Uterus (tissue), 4 donors: ENCODE measurements at places on chromosomes 2 and 18. TPM values are rescaled to one million over a fixed set of nuclear protein-coding genes. Genes with fewer than 3 reads are reported as not detected.

DNA sequence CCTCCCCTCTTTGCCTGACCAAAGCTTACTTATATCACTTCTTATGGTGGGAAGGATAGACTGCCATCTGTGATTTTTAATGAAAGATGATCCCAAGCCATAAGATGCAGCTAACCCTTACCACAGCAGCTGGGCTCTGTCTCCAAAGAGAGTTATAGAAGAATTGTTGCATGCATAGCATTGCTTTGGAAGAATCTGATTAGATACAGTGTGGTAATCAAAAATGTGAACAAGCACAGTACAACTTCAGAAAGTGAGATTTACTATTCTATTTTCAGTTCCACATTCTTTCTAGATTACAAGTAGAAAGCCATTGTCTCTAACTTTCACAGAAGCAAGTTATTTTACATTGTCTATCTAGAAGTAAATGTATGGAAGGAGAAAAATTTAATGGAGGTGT lies 129.0 kb upstream of the ACVR2A start:
- DNase-seq = no peak

GRCh38 chr2:25551316-25551715 lies 122.1 kb downstream of the DTNB start:
- no peak for DNase-seq

Gene BCL11A
- 8.8 TPM for total RNA-seq

DNA sequence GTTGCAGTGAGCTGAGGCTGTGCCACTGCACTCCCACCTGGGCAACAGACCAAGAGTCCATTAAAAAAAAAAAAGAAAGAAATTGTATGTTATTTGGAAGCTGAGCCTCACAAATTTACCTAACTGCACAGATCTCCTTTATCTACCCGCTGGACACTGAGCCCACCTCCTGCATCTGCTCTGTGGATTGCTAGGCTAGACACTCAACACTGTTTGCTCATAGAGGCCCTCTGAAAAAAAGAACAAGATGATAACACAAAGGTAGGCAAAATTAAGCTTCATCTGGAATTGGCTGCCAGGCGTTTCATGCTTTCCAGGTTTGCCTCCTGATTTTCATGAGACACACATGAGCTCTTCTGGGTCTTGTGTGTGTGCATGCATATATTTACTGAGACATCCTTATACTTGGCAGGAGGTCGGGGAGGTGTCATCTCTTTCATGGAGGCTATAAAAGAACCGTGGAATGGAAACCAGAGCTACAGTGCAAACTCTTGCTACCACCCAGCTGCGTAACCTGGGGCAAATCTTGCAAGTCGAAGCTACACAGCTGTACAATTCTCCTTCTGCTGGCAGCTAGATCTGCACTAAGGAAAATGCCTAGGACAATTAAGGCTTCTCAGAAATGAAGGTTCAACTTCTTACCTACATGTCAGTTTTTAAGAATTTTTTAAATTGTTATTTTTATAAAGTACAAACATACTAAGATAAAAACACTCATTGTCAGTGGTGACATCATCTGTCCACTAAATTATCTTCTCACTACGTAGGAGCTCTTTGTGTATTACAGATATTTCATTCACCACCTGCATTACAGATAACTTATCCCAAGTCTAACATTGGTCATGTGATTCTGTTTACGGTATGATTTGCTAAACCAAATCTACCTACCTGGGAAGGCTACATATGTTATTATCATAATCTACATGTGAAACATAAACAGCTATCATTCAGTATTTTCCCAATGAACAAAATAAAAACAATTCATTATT lies 63.1 kb downstream of the CABYR start:
- no peak for DNase-seq

- DNase-seq = no peak
Observed at GRCh38 chr2:182228741-182229140, 198.1 kb downstream of the PDE1A start.

Gene SLC14A1
- total RNA-seq = not detected

DNA sequence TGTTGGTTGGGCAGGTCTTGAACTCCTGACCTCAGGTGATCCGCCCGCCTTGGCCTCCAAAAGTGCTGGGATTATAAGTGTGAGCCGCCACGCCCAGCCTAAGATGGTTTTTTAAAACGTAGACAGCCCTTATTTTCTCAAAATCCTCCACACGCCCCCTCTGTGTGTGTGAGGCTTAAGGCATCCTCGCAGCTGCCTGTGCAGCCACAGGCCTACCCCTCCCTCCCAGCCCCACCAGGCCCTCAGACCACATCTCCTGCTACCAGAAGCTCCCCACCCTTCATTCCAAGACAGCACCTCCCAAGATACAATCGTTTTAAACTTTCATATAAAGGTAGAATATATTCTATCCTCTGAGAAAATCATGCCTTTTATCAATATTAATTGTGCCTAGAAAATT lies 4.8 kb downstream of the ANO7 start:
- DNase-seq = no peak

GRCh38 chr2:18677280-18677679 lies 87.9 kb upstream of the NT5C1B start:
- no peak for DNase-seq
